ENCODE measurements at places on chromosomes 5 and 9. TPM values are rescaled to one million over a fixed set of nuclear protein-coding genes. Genes with fewer than 3 reads are reported as not detected.

GRCh38 chr9:85536076-85536475 lies 205.7 kb downstream of the AGTPBP1 start:
- no peak for DNase-seq

- DNase-seq, result no peak
These were observed 25.2 kb downstream of the TGFBR1 start for GRCh38 chr9:99130069-99130468.

DNA sequence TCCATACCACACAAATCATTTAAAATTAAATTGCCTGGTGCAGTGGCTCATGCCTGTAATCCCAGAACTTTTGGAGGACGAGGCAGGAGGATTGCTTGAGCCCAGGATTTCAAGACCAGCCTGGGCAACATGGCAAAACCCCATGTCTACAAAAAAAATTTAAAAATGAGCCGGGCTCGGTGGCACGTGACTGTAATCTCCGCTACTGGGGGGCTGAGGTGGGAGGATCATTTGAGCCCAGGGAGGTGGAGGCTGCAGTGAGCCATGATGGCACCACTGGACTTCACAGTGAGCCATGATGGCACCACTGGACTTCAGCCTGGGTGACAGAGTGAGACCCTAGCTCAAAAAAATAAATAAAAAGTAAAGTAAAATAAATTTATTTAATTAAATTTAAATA lies 40.9 kb downstream of the LYRM7 start:
- DNase-seq, result no peak

ADAMTS16 gene
- 0.62 TPM for total RNA-seq

RNF208 gene
- 1.4 TPM for total RNA-seq

Data from occipital lobe (tissue), 3 donors.